ENCODE measurements at places on chromosomes 7 and 10.

DNA sequence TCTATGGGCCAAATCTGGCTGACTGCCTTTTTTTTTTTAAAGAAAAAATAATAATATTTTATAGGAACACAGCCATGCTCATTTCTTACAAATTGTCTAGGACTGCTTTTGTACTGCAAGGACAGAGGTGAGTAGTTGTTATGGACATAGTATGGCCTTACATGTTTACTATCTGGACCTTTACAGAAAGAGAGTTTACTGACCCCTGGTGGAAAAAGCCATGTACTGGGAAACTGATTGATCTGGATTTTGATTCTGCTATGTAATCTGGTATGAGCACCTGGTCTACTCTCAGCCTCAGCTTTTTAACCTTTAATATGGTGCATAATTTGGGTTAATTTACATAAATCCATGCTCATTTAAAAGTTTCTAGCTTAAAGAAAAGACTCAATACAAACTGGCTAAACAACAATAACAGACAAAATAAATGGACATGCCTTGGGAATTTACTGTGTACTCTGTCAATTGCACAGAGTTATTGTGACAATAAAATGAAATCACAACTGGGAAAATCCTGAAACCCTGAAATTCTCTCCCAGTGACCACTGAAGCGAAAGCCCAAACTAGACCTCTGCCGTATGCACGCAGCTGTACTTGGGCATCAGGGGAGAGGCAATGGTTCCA lies 260.7 kb downstream of the BMPER start:
- no peak overlapping the region for H3K4me3 ChIP-seq
- no peaks in the 10 kb centered on the region for H3K27me3 ChIP-seq
- no peaks in the 10 kb centered on the region for H3K4me1 ChIP-seq
- H3K27ac ChIP-seq = no peak overlapping the region

DNA sequence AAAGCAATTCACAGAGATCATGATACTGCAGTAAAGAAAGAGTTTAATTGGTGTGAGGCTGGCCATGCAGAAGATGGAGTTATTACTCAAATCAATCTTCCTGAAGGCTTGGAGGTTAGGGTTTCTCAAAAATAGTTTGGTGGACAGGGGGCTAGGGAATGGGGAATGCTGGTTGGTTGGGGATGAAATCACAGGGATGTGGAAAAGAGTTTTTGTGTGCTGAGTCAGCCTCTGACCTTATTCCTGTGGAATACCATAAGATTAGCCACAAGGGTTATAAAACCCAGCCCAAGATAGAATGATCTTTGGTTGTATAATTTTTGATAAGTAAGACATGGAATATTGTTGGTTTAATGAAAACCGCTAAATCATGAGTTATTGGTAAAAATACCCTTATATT lies 764.3 kb downstream of the TYW1 start:
- H3K36me3 ChIP-seq = no peaks in the 10 kb centered on the region
- no peak for DNase-seq
- H3K4me1 ChIP-seq = no peaks in the 10 kb centered on the region
- H3K27ac ChIP-seq = no peak overlapping the region
- no peaks in the 10 kb centered on the region for H3K27me3 ChIP-seq

GRCh38 chr7:81211204-81211933 lies 292.5 kb upstream of the SEMA3C start:
- H3K4me1 ChIP-seq = no peaks in the 10 kb centered on the region
- H3K27ac ChIP-seq = no peak overlapping the region
- H3K27me3 ChIP-seq = no peaks in the 10 kb centered on the region
- H3K4me3 ChIP-seq = no peak overlapping the region
- no peaks in the 10 kb centered on the region for H3K36me3 ChIP-seq

- H3K27me3 ChIP-seq = no peaks in the 10 kb centered on the region
- no peak overlapping the region for H3K4me3 ChIP-seq
- DNase-seq = no peak
- H3K4me1 ChIP-seq = no peaks in the 10 kb centered on the region
- no peak overlapping the region for H3K27ac ChIP-seq
Measured at GRCh38 chr10:77084431-77085144, 553.0 kb downstream of the KCNMA1 start.

DNA sequence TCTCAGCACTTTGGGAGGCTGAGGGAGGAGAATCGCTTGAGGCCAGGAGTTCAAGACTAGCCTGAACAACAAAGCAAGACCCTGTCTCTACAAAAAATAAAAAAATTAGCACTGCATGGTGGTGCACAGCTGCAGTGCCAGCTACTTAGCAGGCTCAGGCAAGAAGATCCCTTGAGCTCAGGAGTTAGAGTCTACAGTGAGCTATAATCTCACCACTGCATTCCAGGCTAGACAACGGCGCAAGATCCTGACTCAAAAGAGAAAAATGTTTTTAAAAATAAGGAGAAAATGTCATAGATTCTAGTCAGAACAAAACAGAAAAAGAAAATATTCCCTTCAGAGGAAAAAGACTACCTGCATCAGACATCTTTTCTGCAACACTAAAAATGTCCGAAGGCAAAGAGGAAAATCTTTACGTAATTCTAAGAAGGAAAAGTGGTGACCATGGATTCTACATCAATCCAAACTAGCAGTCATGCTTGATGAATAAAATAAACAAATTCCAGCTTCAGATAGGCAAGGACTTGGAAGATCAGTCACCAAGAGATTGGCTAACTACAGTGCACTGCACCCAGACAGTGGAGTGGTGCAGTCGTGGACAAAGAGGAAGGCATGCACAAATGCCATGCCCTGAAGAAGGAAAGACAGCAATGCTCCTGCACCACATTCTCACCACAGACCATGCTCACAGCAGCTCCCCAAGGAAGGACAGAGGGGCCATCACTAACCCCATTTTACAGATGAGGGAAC lies 54.3 kb downstream of the ERCC6 start:
- no peak for DNase-seq
- H3K36me3 ChIP-seq = peaks cover 13% of the 10 kb centered on the region
